ENCODE measurements at places on chromosomes 1 and 21.

DNA sequence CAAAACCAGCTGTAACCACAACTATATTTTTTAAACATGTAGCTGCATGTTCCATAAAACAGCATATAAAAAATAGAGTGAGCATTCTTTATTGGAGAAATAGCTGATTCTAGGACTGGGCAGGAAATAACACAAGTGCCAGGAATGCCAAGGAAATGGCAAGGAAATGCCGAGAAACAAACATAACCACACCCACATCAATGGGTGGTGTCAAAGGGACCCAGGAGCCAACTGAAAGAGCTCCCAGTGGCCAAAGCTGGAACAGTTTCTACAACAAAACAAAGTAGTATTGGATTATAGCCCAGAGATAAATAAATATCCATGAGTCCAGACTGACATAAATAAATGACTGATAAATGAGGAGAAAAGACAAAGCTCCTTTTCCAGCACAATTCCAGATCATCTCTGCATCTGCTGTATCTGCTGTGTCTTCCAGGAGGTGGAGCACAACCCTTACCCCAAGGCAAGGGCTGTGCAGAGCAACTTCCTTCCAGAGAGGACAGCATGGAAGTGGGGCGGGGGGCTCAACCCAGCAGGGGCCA is 28.1 kb downstream of the ADARB1 start:
- no peak for DNase-seq

- DNase-seq = no peak
Observed at GRCh38 chr1:51210055-51210454, 26.0 kb upstream of the RNF11 start.

DNA sequence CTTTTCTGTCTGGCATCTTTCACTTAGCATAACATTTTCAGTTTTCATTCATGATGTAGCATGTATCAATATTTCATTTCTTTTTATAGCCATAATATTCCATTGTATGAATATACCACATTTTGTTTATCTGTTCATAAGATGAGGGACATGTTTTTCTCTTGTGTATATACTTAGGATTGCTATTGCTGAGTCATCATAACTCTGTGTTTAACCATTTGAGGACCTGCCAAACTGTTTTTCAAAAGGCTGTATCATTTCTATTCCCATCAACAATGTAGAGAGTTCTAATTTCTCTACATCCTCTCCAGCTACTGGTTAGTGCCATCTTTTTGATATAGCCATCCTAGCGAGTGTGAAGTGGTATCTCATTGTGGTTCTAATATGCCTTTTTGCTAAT is 26.2 kb downstream of the MPZL1 start:
- DNase-seq = no peak

DNA sequence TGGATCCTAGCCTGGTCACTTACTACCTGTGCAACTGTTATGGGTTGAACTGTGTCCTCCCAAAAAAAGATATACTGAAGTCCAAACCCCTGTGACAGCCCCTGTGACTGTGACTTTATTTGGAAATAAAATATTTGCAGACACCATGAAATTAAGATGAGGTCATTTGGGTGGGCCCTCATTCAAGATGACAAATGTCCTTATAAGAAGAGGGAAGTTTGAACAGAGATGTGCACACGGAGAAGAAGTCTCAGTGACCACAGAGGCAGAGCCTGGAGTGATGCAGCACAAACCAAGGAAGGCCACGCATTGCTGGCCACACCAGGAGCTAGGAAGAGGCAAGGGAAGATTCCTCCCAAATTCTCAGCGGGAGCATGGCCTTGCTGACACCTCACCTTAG is 249.7 kb upstream of the RUNX1 start:
- DNase-seq = no peak

DNA sequence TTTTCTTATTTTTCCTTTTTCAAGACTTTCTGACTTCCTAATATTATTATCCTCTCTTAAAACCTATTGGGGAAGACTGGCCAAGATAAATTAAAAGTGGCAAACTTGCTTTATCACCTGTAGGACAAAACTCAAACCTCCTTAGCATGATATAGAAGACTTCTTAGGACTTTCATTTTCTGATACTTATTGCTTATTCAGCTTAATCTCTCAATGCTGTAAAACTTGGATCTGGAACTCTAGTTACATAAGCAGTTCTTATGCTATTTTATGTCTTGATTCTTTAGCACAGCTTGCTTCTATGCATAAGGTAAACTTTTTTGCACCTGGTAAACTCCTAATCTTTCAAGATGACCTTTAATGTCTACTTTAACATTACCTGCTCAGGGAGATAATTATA is 382.3 kb upstream of the LRRC7 start:
- no peak for DNase-seq

GRCh38 chr1:69688193-69688592 is 120.5 kb downstream of the LRRC7 start:
- DNase-seq = no peak

GRCh38 chr1:21775550-21775914 is 7.4 kb downstream of the USP48 start:
- no peak for DNase-seq

GRCh38 chr1:231335663-231336602 is 1.7 kb downstream of the EXOC8 start:
- no peak for DNase-seq

DNA sequence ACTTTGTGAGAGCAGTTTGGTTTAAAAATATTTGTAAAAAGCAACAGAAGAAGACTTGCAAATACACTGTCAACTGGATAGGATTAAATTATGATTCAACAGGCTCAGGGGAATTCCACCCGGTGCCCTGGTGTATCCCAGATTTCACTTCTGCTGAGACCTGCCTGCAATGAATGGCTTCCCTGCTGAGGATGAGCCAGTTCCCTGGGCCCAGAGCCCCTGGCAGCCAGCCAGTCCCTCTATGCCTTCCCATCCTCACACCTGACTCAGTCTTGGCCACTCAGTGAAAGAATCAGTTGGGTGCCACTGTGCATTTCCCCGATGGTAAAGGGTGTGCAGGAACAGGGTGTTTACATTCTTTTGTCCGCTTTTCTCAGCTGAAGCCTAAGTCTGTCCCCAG is 64.4 kb downstream of the KCTD3 start:
- no peak for DNase-seq

GRCh38 chr1:151175863-151176262 is at the start of gene TMOD4:
TSS of gene TMOD4 (minus strand) at chr1:151175981. CDS start at chr1:151174875, 1,106 bp downstream.
- no peak for DNase-seq

- no peak for DNase-seq
Observed at GRCh38 chr1:84973498-84974334, 23.2 kb downstream of the MCOLN2 start.

DNA sequence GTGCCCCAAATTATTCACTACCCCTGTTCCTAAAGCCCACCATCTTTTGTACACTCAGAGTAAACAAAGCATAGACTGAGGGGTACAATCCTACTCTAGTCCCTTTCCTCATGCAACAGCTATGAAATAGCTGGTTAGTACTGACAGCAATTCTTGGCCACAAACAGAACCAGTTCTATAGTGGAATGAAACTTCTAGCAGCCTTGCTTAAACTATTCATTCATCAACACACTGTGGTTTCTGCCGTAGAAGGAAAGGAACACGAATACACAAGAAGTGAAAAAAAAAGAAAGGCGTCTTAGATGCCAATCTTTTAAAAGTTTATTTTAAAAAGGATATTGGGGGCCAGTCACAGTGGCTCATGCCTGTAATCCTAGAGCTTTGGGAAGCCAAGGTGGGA is 9.9 kb downstream of the PSMB2 start:
- no peak for DNase-seq

DNA sequence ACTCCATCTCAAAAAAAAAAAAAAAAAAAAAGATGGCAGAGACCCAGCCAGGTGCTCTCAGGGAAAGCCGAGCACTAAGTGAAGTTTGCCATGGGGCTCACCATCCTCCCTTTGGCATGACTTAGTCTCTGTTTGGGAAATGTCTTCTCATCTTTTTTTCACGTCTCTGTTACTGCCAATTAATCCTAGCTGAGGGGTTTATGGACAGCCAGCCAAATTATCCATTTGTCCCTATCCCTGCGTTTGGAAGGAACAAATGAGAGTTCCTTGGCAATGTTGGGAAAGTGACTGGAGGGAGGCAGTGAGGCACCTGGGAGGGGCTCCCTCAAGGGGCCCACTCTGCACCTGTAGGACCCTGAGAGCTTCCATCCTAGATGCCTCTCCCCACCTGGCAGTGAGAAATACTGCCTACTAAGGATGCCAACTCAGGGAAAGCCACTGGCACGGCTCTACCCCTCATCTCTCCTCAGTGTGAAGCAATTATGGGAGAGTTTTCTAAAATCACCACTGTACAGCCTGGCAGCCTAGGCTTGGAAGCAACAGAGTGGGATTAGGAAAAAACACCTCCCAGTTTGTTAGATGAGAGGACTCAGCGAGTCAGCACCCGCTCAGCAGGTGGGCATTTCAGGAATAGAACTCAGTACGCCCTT is 19.8 kb upstream of the SLC2A7 start:
- no peak for DNase-seq

DNA sequence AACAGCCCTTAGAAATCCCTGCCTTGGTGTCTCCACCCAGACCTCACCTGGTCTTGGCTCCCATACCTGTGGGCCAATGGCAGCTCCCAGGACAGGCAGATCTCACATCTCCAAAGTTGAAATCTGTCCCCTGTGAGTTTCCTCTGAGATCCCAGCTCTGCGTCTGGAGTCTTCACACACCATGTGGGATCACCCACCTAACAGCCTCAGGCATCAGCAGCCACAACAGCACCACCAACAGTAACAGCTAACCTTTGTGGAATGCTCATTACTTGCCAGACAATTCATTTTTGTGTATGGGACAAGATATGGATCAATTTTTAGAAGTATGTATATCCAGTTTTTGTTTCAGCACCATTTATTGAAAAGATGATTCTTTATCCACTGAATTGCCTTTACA is 523.2 kb downstream of the MATN1 start:
- DNase-seq = no peak

DNA sequence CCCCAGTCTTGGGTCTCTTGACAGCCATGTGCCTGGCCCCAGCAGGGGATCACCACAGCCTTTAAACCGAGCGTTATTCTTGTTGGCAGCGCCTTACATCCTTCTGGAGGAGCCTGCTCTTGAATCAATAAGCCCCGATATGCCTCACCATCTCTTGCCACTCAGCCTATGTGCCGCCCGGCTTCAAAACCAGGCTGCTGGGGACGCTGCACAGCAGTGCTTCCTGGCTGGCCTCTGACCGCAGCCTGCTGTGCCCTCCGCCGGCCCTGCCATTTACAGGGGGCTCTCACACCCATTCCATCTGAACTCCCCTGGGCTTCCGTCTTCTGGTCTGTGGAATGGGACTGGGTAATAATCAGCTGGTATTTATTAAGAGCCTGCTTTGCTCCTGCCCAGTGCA is 3.0 kb upstream of the PEX10 start:
- no peak for DNase-seq

DNA sequence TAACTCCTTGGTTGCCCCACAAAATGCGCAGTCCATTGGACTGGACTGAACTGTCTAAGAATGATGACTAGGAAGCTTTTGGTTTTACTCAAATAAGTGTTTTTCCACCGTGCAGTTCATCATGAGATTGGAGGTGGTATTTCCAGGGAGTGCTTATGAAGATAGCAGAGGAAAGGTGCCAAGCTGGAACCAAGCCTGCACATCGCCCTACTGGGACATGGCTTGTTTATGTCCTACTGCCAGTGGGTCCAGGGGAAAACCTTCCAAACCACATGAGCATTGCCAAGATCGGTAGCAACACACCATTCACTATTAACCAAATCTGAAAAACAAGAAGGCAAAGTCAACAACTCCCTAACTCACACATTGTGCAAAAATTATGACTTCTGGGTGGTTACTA is 54.7 kb upstream of the DSCAM start:
- DNase-seq = no peak

DNA sequence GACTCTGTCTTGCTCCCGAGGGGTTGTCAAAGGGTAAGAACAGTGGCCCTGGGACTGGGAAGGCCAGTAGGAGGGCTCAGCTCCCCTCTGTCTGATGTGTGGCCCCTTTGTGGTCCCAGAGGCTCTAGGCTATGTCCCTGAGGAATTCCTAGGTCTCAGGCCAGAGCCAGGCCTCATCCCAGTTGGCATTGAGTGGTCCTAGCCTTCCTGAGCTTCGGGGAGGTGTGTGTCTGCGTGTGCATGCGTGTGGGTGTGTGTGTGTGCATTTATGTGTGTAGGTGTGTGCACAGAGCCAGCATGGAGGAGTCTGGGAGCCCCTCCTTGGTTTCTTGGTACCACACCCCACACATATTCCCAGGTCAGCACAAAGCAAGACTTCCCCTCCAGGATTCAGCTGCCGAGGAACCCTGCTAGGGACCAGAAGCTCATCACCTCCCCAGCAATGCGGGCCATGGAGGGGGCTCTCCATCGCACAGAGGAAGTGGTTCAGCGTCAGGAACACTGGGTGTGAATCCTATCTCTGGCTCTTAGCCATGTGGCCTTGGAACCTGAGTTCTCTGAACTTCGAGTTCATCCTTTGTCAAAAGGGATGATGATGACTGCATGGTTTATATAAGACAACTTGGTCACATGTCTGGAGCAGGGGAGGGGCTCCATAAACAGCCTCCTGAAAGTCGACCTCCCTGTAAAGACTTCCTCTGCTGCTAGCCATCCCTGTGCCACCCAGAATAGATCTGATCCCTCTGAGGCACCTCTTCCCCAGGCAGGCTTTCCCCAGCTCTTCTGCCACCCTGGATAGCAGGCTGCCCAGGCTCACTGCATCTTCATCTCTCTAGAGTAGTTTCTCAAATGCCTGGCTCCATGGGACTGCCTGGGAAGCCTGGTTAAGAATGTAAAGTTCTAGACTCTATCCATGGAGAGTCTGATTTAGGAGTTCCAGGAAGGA is 8.3 kb upstream of the EPS8L3 start:
- DNase-seq = no peak

- DNase-seq = no peak
Observed at GRCh38 chr21:34284666-34285065, 79.1 kb upstream of the KCNE2 start.

GRCh38 chr21:33546086-33546485 is 3.2 kb downstream of the SON start:
- no peak for DNase-seq

DNA sequence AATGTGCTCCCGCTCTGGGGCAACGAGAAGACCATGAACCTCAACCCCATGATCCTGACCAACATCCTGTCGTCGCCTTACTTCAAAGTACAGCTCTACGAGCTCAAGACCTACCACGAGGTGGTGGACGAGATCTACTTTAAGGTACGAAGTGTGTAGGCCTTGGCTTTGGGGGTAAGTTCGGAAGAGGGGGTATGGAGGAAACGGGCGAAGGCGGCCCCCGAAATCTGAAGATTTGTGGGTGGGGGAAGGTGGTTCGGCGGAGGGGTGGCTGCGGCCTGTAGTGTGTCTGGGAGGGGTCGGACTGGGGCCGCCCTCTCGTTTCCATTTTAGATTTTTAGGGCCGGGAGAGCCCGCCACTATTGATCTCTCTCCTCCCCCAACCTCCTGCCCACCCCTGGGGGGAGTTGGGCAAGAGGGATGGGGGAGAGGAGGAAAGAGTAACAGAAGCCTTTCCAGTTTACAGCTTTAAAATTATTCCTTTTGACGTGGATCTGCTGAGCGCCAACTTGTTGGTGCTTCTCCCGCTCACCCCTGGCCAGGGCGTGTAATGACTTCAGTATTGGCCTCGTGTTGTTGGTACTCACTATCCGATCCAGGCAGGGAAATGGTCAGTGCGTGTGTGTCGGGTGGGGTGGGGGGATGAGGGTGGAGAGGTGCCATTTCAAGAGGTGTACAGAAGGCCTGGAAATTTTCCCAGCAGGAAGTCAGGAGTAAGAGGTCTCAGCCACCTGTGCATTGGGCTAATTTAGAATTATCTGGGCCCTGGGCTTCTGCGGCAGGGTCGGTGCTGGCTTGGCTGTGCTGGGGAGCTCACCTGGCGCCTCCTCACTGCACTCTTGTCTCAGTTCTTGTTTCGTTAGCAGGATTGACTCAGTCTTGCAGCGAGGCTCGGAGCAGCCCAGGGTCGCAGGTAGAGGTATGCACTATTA is 880 bp downstream of the PRPF38B start:
- no peak for DNase-seq

All from Panc1 (cell line).